Stimulated activated CD4-positive, alpha-beta T cell treated with anti-CD3 and anti-CD28 coated beads, Interleukin-15, amount 100 ng/mL, for 24 hours (primary cell): ENCODE measurements at places on chromosomes 12 and 14.

GRCh38 chr12:109961612-109962011 is 34.6 kb downstream of the GIT2 start:
- DNase-seq = no peak

- DNase-seq = peak; percentile 58
These were observed 11.0 kb upstream of the FBXL14 start for GRCh38 chr12:1605129-1606020.

DNA sequence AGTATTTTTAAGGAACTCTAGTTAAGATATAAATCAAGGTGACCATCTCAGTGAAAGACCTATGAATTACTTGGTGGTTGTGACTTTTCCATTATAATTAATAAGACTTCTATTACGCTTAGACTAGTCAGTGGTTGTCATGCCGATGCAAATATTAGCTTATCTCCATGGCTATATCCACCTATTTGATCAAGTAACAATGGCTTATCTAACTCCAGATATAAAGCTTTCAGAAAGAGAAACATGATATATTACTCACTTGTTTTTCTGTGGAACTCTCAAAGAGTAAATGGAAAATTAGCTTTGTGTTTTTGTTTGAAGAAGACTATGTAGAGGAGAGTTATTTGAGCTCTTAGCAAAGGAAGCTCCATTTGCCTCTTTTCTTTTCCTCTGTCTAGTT is 323.8 kb upstream of the DCN start:
- DNase-seq = no peak

DNA sequence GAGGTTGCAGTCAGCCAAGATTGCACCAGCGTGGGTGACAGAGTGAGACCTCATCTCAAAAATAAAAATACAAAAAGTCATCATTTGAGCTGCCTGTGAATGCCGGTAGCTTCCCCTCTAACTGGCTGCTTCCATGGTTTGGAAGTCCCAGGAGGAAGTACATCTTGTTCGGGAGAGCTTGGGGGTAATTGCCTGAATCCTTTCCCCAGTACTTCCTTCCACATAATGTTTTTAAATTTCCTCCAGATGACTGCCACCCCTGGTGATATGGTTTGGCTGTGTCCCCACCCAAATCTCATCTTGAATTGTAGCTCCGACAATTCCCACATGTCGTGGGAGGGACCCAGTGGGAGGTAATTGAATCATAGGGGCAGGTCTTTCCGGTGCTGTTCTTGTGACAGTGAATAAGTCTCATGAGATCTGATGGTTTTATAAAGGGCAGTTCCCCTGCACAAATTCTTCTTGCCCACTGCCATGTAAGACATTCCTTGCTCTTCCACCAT is 87.2 kb downstream of the SPRING1 start:
- no peak for DNase-seq

- DNase-seq = no peak
These were observed 151.8 kb upstream of the GARIN6 start for GRCh38 chr12:99495799-99496198.

DNA sequence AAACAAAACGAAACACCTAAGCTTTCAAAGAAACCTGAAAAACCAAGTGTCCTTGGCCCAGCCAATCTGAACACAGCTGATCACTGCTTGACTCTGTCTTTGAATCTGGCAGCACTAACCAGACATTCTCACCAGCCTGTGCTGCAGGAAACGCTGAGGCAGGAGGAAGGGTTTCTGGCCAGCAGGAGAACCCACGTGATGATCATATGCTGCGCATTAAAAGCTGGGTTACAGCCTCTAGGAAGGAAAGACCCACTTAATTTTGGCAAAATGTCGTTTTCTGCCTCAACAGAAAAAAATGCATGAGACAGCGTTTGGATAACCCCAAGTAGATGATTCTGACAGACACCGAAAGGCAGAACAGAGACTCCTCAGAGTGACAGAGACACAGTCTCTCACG is 9.8 kb downstream of the APPL2 start:
- peak; percentile 15 for DNase-seq

GRCh38 chr14:76753541-76754198 is 7.6 kb upstream of the VASH1 start:
- DNase-seq = no peak

DNA sequence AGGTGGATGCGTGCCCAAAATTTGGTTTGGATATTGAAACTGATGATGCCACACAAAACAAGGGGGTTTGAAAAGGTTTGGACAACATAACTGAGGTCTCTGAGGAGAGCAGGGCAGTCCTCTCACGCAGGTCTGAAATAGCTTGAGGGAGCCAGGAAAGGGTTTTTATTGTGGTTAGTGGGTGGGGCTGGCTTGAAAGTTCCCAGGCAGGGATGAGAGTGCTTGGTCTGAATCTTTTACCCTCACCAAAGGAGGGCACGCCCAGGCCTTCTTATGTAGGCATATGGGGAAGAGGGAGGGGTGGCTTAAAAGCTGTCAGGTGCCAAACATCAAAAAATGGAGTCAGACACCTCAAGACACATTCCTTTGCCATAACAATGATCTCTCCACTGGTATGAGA is 493.1 kb upstream of the CCDC196 start:
- DNase-seq = peak; percentile 14

DNA sequence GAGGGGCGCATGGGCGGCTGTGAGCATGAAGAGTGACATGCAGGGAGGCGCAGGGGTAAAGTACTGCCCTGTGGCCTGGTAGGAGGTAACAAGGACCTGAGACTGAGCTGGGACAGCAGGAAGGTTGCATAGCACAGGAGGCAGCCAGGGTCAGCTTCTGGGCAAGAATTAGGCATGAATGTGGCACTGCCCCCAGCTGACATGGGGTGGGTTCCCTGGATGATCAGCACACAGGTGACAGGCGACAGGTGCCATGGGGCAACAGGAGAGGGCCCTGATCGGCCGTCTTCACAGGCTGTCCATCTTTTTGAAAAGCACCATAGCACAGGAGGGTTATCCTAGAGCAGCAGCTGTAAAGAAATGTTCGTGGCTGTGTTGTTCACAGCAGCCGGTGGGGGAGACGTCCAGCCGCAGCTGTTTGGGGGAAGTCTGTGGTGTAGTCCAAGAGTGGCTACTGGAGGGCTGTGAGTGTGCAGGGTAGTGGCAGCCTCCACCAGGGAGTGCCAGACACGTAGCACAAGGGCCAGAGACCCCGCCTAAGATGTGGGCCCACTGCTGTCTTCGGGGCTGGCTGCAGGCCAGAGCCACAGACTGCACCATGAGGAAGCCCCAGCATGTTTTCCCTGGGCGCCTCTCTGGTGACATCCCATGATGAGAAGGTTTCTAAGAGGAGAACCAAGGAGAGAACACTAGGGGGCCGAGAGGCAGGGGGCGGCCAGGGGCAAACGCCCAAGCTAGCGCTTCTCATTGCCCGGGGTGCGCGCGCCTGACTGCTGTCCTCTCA is 8.4 kb downstream of the CLBA1 start:
- no peak for DNase-seq

DNA sequence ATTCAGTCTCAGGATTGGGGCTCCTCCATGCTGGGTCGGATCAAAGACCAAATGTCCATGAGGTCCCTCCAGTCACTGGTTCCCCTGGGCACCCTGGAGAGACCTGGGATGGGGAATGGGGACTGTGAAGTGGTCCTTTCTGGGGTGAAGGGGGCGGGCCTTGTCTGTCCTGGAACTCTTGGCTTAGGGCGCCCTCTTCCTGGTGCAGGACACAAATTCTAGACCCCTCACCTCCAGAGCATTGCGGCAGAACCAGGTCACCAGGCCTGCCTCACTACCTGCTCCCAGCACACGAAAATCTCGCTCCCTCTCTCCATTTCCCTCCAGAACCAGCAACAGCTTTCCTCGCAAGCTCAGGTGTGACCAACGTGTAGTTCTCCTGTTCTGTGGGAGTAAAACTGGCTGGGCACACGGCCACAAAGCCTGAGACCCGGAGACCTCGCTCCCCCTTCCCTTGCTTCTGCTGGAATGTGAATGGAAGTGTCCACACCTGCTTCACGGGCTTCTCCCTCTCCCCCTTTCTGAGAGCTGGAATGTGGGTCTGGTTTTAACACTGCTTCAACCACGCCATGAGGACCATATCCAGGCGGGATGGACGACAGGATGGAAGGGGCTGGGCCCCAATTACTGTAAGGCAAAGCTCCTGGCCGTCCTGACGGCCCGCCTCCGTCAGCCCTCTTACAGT is 112.7 kb downstream of the SCARB1 start:
- peak; percentile 21 for DNase-seq

DNA sequence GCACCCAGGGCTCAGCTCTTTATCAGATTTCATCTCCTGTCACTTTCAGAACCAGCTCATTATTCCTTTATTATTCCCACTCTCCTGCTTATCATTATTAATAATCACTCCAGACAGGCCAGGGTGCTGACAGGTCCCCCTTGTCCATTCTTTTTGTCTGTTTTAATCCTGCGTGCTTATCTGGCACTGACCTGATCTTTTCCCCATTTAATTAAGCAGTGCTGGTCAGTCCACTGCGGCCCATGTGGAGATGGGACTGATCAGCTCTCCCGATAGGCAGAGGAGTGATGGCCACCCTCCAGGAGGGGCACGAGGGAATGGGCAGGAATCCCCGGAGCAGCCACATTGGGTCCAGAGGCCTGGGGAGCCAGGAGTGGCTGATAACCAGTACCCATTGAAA is 55.5 kb upstream of the GPATCH2L start:
- no peak for DNase-seq

DNA sequence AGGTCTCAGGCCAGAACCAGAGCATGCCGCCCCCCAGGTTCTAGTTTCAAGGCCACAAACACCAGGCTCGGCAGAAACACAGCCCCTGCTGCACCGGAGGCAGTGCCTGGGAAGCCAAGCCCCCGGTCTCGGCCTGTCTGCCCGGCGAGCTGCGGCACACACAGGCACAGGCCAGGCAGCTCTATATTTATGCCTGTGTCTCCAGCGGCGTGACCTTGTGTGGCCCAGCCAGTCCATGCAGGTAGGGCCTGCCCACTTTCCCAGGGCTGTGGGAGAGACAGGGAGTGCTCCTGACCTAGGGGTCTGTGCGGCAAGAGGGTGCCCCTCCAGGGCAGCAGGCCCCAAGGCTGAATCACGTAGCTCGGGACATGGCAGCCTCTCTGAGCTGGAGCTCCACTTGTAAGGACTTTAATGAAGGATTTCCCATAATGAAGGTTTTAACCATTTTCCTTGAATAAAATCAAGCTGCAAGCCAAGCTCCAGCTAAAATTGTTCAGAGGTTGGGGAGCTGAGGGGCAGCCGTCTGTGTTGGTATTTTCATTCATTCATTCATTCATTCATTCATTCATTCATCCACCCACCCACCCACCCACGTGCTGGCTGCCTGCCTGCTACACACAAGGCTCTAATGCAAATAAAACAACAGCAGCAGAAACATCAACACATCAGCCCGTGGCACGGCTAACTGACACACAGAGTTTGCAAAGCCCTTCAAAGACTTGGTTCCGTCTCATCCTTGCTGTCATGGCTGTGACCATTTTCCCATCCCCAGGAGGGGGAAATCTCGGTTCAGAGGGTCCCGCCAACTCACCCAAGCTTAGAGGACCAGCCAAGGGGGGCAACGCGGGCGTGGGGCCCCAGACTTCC is 92.0 kb downstream of the RFLNA start:
- no peak for DNase-seq

DNA sequence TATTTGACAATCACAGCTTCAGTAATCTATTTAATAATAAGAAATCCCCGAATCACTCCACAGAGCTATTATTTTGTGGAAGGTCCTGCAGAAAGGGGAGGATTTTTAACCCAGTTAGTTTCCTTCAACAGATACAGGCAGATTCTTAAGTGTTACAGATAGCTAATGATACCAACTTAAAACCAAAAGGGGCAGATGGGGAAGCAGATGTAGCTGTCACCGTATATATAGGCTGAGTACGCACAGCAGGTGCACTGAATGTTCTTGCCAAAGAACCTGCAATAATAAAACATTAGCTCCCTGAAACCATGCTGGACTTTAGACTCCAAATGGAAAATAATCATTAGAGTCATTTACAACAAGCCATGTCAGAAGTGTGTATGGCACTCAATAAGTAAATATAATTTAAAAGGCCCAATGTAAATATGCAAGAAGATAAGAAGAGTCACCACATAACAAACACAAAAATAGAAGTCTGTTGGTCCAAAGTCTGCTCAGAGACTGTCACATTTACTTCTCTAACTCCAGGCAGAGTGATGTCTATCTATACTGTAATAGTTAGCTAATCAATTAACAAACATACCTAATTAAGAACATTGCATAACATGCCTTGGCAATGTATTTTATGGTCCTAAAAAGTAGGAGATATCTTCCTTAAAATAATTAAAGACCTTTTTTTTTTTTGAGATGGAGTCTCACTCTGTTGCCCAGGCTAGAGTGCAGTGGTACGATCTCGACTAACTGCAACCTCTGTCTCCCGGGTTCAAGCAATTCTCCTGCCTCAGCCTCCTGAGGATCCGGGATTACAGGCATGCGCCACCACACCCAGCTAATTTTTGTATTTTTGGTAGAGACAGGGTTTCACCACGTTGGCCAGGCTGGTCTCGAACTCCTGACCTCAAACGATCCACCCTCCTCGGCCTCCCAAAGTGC is 78.8 kb downstream of the SEC23A start:
- no peak for DNase-seq

DNA sequence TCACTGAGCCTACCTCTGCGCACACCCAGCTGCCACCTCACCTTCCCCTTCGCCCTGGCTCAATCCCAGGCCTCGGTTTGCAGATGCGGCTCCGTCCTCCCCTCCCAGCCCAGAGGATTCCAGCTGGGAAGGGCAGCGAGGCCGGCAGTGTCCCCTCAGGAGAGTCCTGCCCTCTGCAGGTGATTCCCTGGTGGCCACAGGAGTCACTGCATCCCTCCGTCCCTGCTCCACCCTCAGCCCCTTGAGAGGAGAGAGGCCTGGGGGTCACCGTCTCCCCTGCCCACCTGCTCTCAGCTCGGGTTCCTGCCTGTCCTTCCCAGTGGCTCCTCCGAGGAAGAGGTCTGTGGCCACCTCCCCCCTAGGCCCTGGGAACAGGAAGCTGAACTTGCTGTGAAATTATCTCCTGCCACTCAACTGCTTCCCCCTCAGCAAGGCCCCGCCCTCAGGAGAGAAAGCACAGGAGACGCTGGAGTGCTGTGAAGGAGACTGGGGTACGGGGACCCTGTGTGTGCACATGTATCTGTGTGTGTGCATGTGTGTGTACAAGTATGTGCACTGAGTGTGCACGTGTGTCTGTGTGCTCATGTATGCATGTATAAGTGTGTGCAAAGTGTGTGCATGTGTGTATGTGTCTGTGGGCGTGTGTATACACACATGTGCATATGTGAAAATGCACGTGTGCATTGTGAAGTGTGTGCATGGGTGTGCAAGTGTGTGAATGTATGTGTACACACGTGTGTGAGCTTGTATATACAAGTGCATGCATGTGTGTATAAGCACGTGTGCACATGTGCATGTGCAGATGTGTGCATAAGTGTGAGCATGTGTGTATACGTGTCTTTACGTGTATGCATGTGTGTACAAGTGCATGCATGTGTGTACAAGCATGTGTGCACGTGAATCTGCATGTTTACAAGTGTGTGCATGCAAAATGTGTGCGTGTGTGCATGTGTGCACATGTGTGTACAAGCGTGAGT is 13.2 kb upstream of the GALNT9 start:
- DNase-seq = no peak

DNA sequence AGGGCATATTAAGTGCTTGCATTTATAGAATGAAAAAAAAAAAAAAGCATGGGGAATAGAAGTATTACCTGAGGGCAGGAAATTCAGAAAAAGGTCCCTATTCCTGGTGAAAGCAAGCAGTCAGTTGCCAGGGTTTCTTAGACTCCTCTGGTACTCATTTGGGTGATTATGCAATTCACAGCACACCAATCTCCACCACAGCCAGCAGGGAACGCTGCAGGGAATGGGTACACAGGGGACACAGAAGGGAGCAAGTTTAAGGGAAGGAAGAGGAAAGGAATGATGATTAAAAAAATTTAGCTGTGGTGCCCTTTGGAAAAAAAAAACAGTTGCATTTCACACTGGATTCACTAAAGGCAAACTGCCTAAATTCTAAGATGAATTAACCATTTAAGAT is 14.2 kb downstream of the BLTP3B start:
- no peak for DNase-seq

- DNase-seq = no peak
These were observed 163.0 kb upstream of the FOXG1 start for GRCh38 chr14:28603606-28604005.
